ENCODE measurements at places on chromosomes 2 and 18.

GRCh38 chr2:182522972-182523473, 96.2 kb upstream of the PDE1A start:
- no peak for DNase-seq

- DNase-seq, result no peak
Observed at GRCh38 chr2:159714247-159714930, 2.1 kb downstream of the MARCHF7 start.

DNA sequence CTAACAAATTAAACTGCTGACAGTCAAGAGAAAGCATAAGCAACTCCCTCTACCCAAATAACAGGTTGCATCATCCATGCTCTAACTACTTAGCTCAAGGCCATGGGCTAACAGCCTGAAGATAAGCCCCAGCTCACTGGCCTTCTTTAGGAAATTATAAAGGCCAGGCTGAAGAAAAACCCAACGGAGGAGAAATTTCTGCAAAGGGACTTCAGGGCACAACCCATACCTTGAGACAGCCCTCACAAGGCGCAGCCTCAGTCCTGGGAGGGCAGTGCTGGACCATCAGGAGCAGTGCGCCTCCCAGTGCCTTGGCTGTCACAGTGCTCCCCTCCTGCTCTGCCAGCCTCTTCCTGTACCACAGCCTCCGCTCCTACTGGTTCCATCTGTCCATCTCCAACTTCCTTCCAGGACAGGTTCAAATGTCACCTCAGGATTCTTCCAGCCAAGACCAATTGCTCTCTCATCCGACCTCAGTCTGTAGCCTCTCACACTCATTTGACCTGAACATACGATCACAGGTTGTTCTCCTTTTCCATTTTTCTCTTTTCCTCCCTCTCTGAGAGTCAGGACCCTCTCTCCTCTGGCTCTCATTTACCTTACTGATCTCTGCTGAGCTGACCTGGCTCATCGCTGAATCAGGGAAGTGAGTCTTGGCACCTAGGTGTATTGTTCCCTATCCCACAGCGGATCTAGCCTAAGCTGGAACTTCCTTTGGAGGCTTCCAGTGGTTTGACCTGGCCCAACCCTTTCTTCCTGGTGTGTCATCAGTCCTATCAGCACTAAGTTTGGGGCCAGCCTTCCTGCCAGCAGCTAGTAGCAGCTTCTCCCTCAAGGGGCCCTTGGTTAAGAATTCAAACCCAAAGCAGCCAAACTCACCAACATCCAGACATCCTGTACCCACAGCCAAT, 1.9 kb downstream of the MCFD2 start:
- DNase-seq, result no peak

GRCh38 chr18:36635414-36636096, 193.2 kb downstream of the TPGS2 start:
- DNase-seq, result no peak

DNA sequence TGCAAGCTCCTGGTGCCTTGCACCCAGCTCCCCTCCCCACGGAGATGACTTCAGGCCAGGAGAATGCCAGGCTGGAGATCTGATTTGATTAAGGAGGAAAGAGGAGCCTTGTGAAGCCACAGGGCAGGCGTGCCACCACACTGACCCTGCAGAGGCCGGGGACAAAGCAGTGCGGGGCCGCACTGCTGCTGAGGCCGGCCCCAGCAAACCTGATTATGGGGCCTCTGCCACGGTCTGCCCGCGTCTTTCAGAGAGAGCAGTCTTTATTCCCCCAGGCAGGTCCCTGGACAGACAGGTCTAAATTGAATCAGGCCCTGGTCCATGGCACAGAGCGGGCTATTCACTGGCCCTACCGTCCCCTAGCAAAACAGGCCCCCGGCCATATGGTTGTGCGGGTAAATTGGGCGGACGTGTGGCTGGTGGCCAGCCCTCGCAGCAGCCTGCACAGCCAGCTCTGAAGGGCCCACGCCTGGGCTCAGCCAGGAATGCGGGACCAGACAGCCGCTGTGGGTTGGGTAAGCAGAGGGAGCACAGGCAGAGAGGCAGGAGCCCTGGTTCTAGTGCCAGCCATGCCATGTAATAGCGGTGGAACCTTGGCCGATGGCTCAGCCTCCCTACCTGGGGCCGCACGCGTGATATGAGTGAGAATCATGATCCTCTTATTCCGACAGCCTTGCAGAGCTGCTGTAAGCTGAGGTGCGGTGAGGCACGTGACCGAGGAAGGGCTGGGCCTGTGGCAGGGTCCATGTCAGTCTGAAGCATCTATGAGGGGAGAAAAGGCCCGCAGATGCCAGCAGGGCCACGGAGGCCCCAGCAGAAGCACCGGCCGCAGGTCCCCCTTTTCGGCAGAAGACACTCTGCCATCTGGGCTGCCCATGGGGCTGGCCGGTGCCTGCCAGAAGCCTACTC, 97.3 kb upstream of the MYCN start:
- DNase-seq, result no peak

- DNase-seq, result no peak
Observed at GRCh38 chr2:152242787-152243472, 67.4 kb upstream of the STAM2 start.

GRCh38 chr2:223618172-223619035, 16.2 kb upstream of the SCG2 start:
- DNase-seq, result no peak

DNA sequence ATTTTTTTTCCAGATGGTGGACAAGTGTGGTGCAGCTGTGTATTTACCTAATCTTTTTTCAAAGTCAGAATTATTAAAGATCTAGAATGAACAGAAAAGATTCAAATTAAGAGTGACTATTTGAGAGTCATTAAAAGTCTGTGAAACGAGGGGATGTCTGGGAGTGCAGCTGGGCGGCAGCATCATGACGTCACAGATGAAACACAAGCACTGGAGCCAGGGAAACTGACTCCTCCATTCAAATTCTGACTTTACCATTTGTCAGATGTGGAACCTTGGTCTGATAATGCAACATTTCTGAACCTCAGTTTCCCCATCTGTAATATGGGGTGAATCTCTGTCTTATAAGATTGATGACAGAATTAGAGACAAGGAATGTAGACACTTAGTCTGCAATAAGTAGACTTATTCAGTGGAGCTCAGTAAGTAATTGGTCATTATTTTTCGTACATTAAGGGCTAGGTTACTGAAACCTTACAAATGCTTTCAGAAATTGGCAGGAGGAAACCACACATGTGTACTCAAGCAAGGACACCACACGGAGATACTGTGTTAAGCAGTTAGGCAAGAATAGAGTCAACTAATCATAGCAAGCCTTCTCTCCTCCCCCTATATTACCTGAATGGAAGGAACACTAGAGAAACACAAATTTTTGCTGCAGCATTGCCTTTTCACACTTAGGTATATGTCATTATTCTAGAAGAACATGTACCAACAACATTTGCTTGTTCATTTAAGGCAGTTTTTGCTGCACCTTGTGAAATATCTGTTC, 27.8 kb upstream of the CXXC1 start:
- DNase-seq, result no peak

- DNase-seq, result no peak
Observed at GRCh38 chr18:44609181-44609941, 71.3 kb upstream of the SETBP1 start.

DNA sequence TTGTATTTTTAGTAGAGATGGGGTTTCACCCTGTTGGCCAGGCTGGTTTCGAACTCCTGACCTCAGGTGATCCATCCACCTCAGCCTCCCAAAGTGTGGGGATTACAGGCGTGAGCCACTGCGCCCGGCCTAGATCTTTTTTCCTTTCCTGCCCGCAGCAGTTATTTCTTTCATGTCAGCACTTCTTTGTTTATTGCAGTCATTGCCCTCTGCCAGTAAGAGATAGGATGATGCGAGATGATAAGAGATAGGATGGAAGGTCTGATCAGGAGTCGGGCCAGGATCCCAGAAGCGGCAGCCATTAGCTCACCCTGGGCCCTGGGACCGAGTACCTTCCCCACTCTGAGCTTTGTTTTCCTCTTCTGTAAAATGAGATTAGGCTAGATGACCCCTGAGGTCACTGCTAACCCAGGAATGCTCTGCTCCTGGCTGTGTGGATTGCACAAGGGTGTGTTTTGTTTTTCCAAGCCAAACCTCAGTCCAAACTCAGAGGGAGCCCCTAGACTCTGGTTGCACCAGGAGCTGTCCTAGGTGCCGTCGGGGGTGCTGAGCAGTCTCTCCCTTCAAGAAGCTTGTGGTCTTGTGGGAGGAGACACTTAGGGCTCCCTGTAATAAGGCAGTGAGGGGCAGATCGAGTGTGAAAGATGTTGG, 63.3 kb downstream of the LPIN1 start:
- no peak for DNase-seq

GRCh38 chr2:232420463-232421188, 14.0 kb downstream of the ALPG start:
- DNase-seq, result no peak

DNA sequence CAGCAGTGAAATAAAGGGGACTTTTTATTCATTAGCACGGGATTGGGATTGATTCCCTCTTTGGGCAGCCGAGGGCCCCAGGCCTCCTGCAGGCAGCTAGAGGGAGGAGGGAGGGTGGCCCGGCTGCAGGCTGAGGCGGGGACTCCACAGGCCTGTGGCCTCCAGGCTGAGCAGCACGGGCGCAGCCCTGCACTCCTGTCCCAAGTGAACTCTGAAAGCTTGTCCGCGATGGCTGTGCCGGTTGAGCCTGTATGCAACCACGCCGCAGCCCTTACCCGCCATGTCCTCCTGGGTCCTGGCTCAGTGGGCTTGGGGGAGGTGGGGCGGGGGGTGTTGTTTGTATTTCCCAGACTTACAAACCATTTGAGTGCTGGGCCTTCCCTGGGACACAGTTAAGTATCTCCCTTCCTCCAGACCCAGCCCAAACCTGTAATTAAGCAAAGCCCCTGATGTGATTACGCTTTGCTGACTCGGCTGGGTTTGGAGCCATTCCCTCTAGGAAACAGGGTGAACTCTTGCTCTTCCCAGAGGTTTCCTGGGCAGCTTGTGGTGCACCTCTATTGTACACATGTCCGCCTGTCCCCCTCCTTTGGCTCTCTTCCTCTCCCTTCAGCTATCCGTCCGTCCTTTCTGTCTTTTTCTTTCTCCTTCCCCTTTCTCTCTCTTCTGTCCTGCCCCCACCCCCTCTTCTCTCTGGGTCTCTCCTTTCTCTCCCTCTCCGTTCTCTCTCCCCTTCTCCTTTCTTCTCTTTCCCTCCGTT, 5.3 kb downstream of the GLI2 start:
- no peak for DNase-seq

DNA sequence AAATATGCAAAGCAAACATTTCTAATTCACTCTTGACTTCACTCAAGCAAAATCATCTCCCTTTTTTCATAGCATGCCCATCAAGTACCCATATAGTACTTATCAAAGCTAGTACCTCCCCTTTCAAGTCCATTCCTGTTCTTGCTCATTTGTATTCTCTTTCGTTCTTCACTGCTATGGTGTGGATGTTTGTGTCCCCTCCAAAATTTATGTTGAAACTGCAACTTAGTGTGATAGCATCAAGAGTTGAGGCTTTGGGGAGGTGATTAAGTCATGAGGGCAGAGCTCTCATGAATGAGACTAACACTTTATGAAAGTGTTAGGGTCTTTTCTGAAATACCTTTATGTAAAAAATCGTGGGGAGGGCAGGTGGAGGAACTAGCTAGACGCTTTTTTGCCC, 52.9 kb downstream of the RNU4ATAC start:
- no peak for DNase-seq

- DNase-seq, result no peak
Observed at GRCh38 chr2:119117891-119118882, 40.4 kb downstream of the C1QL2 start.

DNA sequence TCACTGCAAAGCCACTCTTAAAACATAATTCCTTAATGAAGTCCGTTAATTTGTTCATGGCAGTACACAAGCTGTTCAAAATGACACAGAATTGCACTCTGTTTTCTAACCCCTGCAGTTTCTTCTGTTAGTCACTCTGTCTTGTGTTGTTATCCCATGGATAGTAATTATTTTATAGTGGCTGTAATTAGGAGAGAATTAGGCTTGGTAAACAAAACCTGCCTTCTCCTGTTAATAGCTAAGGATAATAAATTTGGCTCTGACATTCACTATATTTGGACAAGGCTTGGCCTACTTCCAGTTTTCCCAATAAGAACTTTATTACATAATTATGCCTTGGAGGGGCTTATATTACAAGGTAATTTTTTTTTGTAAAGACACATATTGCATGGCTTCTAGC, 330.3 kb upstream of the FIGN start:
- no peak for DNase-seq

DNA sequence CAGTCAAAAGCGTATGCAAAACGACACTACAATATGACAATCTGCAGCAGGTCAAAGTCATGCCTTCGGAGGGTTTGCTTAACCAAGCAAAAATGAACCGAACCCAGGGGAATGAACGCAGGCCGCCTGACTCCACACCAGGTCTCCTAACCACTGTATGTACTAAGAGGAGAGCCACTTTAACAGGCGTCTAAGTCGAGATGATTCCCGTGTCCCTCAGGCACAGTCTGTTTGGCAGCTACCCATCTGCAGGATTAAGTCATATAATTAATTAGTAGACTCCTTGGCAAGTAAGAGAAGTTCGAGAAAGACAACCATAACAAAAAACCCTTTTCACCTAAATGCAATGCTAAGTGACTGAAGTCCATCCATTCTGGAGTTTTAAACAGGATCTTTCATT, 15.2 kb downstream of the CYB5A start:
- no peak for DNase-seq

GRCh38 chr18:63079114-63079513, 240.5 kb downstream of the BCL2 start:
- DNase-seq, result no peak

DNA sequence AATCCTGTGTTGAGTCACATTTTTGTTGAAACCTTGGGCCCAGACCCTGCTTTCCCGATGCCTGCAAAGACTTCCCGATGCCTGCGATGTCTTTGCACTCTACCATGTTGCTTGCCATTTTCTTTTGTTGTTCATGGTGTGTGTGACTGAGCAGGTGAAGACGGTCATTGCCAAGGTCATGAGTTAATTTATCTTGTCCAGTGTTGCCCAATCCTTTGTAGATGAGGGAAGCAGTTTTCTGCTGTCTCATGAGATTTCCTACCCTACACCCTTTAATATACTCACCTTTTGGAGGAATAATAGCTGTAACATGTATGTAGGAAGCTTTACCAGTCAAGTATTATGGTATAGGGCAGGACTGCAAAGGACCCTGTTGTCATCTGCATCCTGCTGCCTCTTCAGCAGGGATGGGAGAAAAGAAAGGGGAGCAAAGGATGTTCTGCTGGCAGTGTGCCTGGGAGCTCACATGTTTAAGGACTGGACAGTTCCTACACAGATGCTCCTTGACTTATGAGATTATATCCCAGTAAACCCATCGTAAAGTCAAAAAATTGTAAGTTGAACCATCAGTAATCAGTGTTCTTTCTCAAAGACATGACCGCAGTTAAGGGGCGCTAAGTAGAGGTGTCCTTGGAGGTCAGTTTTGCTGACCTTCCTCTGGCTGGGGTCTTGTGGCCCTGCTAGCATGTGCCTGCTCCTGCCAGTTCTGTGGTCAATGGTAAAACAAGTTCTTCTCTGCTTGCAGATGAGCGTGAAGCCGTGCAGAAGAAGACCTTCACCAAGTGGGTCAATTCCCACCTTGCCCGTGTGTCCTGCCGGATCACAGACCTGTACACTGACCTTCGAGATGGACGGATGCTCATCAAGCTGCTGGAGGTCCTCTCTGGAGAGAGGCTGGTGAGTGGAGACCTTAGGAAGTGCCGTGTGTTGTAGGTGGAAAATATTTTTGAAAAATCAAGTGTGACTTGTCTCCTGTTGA, 124.8 kb upstream of the EML6 start:
- no peak for DNase-seq

Data from SHP77 treated with DMSO at 0.1 percent for 48 hours (cell line).